ENCODE measurements at places on chromosomes 6 and 20. TPM values are rescaled to one million over a fixed set of nuclear protein-coding genes. Genes with fewer than 3 reads are reported as not detected.

The WFDC5 gene
- not detected for total RNA-seq

The PERP gene
- total RNA-seq, result 46.6 TPM

The CST5 gene
- not detected for total RNA-seq

The TMEM217 gene
- 1.8 TPM for total RNA-seq

The FHL5 gene
- not detected for total RNA-seq

The MOCS3 gene
- total RNA-seq, result 13.6 TPM

The LBP gene
- total RNA-seq, result not detected

The MPIG6B gene
- total RNA-seq, result not detected

The PROKR2 gene
- not detected for total RNA-seq

The EBF4 gene
- total RNA-seq, result 0.15 TPM

The TULP1 gene
- total RNA-seq, result 0.17 TPM

The TNFRSF6B gene
- total RNA-seq, result 66.5 TPM
